ENCODE measurements at places on chromosomes 2 and 18. TPM values are rescaled to one million over a fixed set of nuclear protein-coding genes. Genes with fewer than 3 reads are reported as not detected.

KIAA2012 gene
- not detected for total RNA-seq

COL6A3 gene
- 2,045 TPM for total RNA-seq

FAHD2A gene
- total RNA-seq, result 23.9 TPM

ZNF892 gene
- total RNA-seq, result 5.7 TPM

TDRD15 gene
- not detected for total RNA-seq

LINC00305 gene
- not detected for total RNA-seq

AMER3 gene
- not detected for total RNA-seq

KRTCAP3 gene
- not detected for total RNA-seq

ANKRD53 gene
- total RNA-seq, result 1.3 TPM

REG3A gene
- not detected for total RNA-seq

CYS1 gene
- total RNA-seq, result 0.39 TPM

CRACDL gene
- total RNA-seq, result 0.24 TPM

All from epithelial cell of alveolus of lung (primary cell).